GM03348 (cell line): ENCODE measurements at places on chromosomes 16 and 17.

DNA sequence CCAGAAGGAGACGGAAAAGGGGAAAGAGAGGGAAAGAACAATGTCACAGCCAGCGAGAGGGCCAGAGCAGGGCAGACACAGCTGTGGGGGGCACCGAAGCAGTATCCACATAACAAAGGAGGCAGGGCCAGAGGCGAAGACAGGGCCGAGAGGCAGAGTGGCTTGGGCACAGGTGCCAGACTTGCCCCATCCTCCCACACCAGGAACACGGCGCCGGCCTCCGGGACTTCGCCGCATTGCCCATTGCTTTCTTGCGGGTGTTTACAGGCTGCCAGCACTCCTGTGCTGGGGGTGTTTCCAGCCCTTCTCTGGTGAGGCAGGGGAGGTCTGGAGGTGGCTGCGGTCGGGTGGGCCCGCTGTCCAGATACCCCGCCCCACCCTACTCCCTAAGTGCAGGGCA, 78.0 kb downstream of the ENGASE start:
- no peak for DNase-seq

- peak; percentile 87 for DNase-seq
Measured at GRCh38 chr16:49876716-49877129, 20.8 kb upstream of the ZNF423 start.

DNA sequence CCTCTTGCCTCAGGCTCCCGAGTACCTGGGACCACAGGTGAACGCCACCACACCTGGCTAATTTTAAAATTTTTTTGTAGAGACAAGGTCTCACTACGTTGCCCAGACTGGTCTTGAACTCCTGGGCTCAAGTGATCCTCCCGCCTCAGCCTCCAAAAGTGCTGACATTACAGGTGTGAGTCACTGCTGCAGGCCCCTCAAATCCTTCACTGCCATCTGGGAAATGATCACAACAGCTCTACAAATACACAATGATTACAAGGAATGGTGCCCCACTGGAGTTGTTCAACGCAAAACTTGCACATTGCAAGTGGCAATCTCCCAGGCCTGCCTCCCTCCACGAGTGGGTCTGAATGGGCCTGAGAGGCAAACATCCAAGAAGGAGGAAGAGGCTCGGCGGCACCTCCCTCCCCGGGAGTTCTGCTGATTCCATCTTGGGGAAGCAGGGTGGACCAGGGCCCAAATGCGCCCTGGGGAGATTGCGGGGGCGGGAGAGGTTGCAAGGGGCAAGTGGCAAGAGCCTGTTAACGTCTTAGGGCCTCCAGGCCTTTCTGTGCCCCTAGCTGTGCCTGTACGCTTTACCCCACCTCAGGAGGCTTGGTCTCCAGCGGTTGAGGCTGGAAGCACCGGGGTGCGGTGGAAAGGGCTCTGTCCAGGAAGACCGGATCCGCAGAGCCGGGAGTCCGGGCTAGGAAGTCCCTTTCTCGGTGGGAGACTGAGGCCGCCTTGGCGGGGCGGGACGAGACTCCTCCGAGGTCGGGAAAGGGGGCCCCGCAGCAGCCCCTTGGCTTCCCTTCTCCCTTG, 656 bp upstream of the IGFBP4 start:
- DNase-seq, result peak; percentile 60

DNA sequence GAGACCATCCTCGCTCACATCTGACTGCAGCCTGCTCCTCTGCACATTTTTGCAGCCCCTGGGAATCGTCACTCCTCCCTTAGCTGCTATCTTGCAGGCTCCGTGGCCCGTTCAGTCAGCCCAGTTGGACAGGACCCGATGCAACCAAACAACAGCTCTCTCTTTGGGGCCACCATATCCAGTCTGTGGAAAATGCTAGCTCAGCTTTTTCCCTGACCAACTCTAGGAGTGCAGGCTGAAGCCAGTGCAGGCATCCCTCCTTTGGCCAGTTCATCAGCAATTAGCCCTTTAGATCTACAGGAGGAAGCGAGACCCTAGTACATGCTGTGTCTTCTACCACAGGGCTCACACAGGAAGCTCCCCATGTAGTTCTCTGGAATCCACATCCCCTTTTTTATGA, 182.1 kb downstream of the HS3ST3A1 start:
- DNase-seq, result no peak

GRCh38 chr17:43554857-43555256, 8.7 kb upstream of the ETV4 start:
- no peak for DNase-seq

GRCh38 chr16:67163164-67163998, 1.2 kb upstream of the HSF4 start:
- DNase-seq, result no peak

- peak; percentile 80 for DNase-seq
Measured at GRCh38 chr16:19898924-19899604, 14.4 kb upstream of the GPRC5B start.

GRCh38 chr17:83053021-83053681, 26.3 kb upstream of the METRNL start:
- no peak for DNase-seq

DNA sequence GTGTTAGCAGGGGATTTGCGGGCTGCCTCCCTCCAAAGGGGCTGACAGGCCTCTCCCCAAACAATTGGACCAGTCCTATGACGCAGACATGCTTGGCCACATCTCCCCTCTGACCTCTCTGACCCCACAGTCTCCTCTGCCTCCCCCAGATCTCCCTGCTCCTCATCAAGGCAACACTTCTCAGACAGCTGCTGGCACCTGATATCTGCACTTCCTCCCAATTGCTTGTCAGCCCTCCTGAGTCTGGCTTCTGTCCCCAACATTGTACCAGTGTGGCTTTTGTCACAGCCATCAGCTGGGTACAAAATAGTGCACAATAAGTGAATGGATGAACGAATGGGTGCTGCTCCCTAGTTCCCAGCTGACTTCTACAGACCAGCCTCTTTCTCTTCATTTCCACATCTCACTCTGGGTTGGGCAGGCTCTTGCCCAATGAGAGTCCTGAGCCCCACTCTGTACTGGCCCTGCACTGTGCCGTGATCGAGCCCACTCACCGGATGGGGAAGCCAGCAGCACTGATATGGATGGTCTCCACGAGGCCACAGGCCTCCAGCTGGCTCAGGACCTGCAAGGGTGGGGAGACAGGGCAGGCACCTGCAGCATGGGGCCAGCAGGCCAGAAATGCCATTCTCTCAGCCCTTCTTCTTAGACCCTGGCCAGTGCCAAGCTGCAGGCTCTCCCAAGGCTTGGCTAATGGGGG, 17.1 kb downstream of the ZNHIT3 start:
- DNase-seq, result no peak

DNA sequence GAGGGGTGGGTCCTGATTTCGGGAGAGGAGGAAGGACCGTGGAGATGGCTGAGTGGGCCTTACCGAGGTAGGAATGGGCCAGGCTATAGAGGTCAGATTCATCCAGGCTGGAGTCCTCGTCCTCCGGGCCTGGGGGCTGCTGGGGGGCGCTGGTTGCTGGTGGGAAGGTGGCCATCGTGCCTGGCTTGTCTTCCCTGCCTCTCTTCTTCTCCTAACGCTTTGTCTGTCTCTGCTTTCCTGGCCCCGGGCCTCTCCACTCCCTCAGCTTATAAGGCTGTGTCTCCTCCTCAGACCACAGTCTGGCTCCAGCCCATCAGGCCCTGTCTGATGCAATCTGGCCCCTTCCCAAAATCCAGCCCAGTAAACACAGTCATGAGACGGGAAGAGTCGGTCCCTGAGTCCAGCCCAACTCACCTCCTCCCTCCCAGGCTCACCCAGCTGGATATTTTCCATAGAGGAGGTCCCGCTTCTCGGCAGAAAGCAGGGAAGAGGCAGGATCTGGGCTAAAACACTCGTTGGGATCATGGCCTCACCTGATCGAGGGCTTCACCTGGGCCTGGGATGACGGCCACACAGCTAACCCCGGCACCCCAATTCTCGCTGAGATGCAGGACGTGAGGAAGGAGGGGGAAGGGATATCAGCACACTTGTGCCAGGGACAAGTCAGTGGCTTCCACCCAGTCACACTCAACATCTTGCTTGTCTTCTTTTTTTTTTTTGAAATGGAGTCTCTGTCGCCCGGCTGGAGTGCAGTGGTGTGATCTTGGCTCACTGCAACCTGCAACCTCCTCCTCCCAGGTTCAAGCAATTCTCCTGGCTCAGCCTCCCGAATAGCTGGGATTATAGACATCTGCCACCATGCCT, at the start of gene NUPR1:
Gene NUPR1, minus strand, starts transcription at position 242 of the 864 bp plus-strand sequence. Its CDS starts 67 bp downstream, at position 175.
- DNase-seq, result peak; percentile 98
